GM12878 (cell line): ENCODE measurements at places on chromosomes 5 and 9.

- DNase-seq: no peak
Measured at GRCh38 chr9:94166976-94167346, 82.7 kb downstream of the PTPDC1 start.

GRCh38 chr9:99253772-99254431 is 31.8 kb downstream of the SEC61B start:
- peak; percentile 90 for DNase-seq

- no peak for DNase-seq
Measured at GRCh38 chr5:33684496-33685159, 207.2 kb downstream of the ADAMTS12 start.

- DNase-seq: no peak
Measured at GRCh38 chr5:180173198-180173544, 35.8 kb downstream of the RASGEF1C start.

GRCh38 chr5:64292611-64293215 is 127.1 kb downstream of the RNF180 start:
- no peak for DNase-seq

- DNase-seq: no peak
Measured at GRCh38 chr9:124180557-124180956, 77.2 kb upstream of the NEK6 start.

DNA sequence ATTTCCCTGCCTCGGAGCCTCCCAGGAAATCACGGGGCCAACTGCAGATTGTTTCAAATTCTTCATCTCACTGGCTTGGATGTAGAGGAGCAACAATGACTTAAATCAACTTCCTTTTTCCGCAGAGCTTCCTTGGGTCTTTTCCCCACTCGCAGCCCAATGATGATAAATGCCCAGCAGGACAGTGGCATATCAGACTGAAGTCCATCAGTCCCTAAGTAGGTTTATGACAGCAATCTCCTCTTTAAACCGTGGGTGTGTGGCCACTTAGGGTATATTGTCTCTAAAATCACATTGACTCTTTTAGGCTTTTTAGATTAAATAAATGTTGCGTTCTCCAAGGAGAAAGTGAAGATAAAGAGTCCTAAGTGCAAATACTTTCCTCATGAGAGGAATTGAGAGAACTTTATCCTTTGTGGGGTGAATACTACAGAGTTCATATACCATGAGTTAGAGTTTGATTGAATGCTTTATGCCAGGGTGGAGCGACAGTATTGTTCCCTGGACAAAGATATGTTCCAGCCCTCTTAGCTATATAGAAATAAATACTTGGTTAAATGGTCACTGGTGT is 59.1 kb downstream of the IQGAP2 start:
- DNase-seq: no peak

DNA sequence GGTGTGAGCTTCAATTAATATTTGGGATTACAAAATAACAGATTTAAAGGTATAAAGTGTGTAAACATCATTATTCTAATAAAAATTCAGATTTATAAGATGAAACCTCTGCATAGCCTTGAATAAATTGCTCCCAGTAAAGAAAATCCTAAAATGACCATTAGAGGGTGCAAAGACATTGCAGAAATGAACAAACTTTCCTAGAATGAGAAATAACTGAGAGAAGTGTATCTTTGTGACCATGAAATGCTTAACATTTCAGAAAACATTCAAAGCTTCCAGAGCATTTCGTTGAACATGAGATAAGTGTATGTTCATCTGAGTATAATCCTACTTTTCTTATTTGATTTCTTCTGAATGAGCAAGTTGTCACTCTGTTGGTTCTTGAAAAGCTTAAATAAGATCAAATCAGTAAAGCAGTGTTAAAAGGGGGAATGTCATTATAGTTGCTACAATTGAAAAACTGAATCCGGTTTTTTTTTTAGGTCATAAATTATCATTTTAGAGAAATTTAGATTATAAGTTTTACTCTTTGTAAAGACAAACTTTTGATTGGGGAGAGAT is 24.7 kb upstream of the NUDT12 start:
- DNase-seq: no peak

- DNase-seq: peak; percentile 9
Measured at GRCh38 chr5:60183881-60184280, 290.4 kb upstream of the PDE4D start.

- no peak for DNase-seq
Measured at GRCh38 chr5:30747412-30747811, 446.1 kb upstream of the CDH6 start.

DNA sequence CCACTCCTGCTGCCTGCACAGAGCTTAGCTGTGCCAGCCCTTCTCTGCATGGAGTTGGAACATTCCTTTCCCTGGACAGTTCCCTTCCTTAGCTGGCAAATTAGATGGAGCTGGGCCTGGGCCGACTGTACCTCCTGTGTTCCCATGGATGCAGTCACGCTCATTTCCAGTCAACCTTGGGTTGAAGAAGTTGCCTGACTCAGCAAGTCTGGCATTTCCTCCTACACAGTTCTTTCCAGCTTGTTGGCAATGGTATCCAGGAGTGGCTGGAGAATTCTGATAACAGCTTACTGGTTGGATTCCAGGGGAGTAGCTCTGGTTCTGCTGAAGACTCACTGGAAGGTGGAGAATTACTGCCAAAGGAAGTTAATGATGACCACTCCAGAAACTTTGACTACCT is 9.2 kb upstream of the TAF1L start:
- DNase-seq: no peak

GRCh38 chr5:73117088-73117740 is 3.2 kb upstream of the TMEM171 start:
- no peak for DNase-seq

DNA sequence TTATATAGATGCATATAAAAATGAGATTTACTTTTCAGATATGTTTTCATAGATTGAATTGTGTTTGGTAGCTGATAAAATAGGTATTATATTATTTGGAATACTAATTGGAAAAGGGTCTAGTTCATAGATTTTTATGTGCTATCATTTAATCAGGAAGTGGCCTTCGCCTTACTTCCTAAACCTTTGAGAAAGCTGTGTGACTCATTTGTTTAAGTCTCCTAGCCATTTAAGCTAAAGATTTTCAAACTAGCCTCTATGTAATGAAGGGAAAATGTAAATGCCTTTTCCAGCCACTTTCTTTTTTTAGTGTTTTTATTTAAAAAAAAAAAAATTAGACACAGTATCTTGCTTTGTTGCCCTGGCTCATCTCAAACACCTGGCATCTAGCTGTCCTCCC is 97.5 kb downstream of the DMXL1 start:
- no peak for DNase-seq

DNA sequence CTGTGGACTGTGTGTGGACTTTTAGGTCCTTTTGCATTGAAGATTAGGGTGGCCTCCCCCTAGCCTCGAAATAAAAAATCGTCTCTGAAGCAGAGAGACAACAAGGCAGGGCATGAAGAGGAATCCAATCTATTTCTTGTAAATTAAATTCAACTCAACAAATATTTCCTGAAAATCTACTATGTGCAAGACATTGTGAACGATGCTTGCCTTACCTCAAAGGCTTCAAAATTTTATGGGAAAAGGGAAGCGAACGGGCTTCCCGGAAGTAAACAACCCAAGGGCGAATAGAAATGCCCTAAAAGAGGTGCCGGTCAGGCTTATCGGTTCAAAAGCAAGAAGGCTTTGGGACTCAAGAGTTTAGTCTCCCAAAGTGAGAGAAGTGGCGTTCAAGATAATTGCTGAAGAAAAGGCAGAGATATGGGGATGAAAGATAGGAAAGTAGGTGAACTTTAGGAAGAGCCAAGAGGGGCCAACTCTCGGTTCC is 525 bp downstream of the KIF24 start:
- DNase-seq: peak; percentile 5

- DNase-seq: no peak
Measured at GRCh38 chr5:111776913-111777781, 20.2 kb upstream of the NREP start.

DNA sequence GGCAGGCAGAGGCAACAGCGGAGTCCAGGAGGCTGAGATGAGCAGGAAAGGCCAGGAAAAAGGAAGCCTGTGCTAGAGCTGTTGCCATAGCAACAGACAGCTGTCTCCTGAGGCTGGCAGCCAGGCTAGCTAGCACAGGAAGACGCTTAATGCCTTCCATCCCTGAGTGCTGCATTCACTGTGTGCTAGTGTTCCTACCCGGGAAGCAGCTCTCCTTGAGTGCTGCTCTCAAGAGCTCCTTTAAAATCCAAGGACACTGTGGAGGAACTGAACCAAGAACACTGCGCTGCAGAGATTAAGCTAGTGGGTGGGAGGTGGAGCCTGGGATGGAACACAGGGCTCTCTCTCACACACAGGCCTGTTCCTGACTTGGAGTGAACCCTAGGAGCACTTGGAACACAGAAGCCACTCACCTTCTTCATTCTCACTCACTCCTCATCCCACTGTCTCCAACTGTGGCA is 53.5 kb upstream of the IL7R start:
- DNase-seq: no peak

DNA sequence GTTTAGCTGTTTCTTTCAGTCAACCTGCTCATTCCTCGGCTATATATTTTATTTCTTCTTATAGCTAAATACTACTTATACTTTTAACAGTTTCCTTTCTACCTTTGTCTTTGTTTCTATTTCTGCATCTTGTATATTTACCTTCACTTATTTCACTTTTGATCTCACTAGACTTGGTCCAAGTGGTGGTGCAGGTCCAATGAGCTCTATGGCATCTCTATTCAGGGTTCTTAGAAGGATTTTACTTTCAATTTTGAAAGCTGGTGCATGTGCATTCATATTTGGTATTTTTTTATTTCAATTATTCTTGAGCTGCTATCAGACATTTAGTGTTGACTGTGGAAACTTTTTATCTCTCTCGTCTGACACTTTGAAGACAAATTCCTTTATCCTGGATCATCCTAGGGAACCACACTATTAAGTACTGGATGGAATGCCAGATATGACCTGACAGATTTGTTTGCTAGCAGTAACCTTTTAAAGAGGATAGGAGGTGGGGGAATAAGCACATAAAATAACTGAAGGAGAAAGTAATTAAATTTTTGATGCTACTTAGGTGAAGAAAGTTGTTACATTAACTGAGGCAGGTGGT is 123.1 kb upstream of the PJA2 start:
- DNase-seq: no peak

- DNase-seq: no peak
Measured at GRCh38 chr5:137291031-137291430, 208.1 kb downstream of the SPOCK1 start.

DNA sequence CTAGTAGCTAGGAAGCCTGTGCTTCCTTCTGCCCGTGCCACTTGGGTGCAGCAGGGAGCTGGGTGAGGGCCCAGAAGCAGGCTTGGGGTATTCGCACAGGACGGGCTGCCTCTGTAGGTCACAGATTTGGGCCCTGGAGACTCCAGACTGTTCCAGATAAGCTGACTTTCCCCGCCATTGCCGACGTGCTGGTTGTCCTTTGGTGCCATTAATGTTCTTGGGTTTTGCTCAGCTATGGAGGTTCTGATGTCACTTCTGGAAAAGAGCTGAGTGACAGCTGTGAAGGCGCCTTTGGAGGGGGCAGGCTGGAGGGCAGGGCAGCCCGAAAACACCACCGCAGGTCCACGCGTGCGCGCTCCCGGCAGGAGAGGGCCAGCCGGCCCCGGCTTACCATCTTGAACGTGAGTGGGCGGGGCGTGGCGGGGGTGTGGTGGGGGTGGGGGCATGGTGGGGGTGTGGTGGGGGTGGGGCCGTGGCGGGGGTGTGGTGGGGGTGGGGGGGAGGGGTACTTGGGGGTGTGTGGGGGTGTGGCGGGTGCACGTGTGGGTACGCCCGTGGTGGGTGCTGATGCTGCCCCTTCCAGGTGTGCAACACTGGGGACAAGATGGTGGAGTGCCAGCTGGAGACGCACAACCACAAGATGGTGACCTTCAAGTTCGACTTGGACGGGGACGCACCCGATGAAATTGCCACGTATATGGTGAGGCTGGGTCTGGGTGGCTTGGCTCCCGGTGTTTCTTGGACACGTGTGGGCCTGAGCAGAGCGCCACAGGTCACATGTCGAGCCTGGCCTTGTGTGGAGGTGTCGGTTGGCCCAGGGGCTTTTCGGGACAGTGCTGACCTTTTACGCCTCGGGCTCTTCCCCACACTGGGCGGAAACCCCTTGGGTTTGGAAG is 79.6 kb downstream of the WNK2 start:
- no peak for DNase-seq

GRCh38 chr9:93575796-93576257 is 557 bp upstream of the PHF2 start:
- DNase-seq: no peak

DNA sequence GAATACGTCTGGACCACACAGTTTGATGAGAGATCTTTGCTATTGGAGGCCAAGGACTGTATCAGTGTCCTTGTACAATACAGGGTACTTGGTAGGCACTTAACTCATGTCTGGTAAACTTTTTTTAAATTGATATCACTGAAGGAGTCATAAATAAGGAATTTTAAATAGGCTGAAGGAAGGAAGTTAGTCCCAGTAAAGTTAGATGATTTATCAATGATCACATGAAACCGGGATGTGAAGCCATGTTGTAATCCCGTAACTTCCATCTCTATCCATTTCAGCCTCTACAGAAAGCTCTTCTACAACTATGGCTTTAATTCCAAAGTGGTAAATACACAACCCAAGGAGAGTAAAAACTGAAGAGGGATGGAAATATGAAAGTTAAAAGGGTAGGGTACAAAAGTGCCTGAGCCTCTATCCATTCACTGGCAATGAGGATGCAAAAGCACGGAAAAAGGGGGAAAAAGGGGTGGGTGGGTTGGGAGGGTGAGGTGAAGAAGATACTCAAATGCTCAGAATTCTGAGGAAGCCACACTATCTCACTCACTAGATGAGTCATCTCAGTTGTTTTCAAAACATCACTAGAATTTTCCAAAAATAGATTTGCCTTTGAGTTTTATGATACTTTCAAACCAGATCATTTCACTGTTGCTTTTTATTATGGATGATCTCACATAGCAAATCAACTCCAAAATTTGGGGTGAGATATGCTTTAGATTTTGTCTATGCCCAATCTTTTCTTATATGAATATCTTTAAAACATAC is 1053.5 kb downstream of the NR2F1-AS1 start:
- no peak for DNase-seq

DNA sequence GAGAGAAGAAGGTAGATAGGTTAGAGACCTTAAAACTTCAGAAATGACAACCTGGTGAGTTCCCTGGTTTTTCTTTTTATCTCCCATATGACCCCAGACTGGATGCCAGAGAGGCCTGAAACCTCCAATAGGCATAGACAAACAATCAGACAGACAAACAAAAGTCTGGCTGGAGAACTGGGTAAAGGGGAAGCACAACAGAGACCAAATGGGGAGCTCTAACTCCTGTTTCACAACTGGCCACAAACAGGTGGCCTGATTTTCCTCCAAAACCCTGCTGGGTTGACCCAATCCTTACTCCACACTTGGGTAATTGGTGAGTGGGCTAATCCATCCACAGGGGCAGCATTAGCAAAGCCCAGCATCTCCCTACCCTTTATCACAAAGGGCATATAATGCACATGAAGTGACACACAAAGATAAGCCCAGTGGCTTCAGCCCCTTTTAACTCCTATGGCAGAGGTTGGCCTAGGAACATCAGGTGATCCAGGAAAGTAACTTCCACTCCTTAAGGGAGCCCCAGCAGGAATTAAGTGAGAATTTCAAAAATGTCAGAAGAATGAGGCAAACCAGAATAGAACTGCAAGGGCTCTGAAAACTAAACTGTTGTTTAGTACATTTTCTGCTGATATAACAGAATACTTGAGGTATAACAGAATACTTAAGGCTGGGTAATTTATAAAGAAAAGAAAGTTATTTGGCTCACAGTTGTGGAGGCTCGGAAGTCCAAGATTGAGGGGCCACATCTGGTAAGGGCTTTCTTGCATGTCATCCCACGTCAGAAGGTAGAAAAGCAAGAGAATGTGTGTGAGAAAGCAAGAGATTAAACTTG is 60.9 kb upstream of the ROR2 start:
- no peak for DNase-seq
